ENCODE measurements at places on chromosomes 7 and 10.

- no peak for DNase-seq
These were observed 10.1 kb downstream of the IRF5 start for GRCh38 chr7:128947854-128948253.

GRCh38 chr10:101487399-101487798, 100.7 kb downstream of the POLL start:
- DNase-seq, result no peak

- DNase-seq, result no peak
These were observed 37.3 kb downstream of the NRCAM start for GRCh38 chr7:108418946-108419345.

DNA sequence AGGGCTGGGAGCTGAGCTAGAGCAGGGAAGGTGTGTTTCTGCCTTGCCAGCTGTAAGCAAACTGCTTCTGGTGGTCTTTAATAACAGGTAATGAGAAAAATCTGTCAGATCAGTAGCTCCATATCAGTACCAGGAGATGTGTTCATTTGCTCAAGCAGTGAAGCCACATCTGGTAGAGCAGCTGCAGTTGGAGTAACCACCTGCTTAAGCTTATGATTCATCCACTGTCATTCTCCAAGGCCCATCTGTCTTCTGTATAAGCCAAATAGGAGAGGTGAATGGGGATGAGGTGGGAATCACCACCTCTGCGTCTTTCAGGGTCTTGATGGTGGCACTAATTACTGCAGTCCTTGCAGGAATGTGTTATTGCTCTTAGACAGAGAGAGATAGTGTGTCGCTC, 18.4 kb upstream of the COBL start:
- DNase-seq, result no peak

DNA sequence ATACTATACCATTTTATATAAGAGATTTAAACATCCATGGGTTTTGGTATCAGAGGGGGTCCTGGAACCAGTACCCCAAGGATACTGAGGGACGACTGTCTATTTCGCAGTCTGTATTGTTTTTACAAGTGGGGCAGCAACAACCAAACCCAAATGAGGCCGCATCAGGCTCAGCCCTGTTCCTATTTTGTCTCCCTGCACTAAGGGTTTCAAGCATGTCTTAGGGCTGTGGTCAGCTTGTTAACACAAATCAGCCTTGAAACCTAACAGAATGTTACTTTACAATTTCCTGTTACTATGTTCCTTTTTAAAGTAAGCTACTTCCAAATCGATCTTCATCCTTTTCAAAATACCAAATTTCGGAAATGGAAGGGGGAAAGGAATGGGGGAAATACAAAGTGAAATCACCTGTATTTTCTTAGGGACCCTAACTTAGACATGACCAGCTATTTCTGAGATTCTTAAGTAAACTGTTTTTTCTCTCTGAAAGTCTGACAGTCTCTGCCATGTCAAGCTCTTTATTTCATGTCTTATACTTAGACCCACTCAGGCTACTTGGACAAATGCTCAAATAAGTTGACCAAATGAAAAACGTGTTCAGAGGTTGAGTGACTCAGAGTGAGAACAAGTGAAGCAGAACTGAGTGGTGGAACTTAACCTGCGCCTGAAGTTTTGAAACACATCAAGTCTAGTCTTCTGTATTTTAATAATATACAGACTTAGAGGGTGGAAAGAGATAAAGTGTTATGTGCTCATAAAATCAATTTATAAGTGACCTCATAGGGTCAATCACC, 75.8 kb downstream of the C1GALT1 start:
- no peak for DNase-seq

DNA sequence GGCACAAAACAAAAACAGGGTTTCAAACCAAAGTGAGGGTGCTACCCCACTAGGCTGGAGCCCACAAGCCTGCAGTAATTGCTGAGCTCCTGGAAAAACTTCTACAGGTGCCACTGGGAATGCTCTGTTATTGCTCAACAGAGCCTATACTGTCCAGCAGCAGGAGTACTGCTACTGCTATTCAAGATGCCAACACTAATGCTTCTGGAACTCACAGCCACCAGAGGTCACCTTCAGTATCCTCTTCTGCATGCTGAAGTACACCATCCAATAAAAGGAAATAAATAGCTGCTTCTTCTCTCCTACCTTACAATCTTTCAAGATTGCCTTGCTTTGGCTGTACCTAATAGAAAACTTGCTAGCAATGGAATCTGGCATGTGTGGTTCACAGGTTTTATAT, 222.0 kb downstream of the LRRN3 start:
- DNase-seq, result no peak

DNA sequence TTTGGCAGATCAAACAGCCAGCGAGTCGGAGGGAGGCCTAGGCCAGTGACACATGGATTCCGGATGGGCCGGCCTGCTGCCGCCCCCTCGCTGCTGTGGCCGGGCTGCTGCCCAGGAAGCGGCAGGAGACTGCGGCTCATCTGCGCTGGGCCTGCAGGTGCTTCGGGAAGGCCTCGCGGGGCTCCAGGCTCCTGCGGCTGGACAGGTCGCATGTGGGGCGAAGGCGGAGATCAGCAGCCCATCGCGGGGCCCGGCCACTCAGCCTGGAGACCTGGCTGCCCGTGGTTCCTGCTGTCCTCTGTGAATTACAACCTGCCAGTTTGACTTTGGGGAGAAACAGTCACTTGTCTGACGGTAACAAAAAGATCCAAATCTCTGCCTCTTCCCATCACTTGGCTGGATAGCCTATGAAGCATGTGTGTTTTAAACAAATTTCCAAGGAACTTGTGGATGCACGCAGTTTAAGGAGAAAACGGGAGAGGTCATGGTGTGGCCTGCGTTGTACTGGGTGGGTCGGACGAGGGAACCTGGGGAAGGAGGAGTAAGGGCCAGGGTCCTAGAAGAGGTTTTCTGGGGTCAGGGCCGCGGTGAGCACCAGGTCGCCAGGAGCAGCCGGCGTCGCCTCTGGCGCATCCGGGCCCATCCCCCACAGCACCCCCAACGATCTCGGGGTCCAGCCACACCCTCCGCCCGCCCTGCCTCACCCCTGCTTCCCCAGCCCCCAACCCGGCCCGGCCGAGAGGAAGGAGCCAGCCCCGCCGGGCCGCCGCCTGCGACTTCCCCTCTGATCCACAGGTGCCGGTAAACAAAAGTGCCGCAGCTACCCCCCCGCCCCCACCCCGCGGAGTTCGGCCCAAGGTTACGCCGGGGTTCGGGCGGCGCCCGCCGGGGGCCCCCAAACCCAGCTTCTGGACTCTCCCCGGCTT, 1.6 kb downstream of the SPOCK2 start:
- DNase-seq, result peak; percentile 53

DNA sequence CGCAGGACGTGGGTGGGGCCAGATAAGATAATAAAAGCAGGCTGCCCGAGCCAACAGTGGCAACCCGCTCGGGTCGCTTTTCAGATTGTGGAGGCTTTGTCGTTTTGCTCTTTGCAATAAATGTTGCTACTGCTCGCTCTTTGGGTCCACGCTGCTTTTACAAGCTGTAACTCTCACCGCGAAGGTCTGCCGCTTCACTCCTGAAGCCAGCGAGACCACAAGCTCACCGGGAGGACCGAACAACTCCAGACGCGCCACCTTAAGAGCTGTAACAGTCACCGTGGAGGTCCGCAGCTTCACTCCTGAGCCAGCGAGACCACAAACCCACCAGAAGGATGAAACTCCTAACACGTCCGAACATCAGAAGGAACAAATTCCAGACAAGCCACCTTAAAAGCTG, 286.6 kb upstream of the MAGI2 start:
- DNase-seq, result no peak

GRCh38 chr7:6268023-6268900, 4.2 kb downstream of the CYTH3 start:
- no peak for DNase-seq

- no peak for DNase-seq
These were observed 123.9 kb downstream of the ZMIZ1 start for GRCh38 chr10:79192677-79193003.

DNA sequence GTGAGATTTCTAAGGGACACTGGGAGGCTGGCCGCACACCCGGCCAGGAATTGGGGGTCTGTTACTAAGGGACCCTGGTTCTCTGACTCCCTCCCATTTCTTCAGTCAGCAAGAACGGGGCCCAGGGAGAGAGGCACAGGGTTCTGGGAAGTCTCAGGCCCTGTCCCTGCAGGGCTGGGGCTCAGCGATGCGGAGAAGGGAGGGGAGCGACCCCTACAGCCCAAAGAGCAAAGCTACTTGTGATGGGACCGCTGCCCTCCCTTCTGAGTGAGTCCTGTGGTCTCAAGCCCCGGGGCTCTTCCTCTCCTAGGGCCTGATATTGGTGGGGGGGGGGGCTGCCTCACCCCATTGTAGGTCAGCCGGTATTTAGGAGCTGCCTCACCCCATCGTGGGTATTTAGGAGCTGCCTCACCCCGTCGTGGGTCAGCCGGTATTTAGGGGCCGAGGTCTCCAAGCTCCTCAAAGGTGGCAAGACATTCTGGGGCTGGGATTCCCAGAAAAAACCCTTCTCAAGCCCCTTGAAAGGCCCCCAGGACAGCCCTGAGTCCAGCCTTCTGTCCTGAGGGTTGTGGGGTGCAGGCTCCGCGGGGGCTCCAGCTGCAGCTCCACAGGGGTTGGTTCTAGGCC, 16.9 kb upstream of the NKX6-2 start:
- no peak for DNase-seq

- no peak for DNase-seq
These were observed 19.5 kb upstream of the FAM180A start for GRCh38 chr7:135768064-135768463.

GRCh38 chr7:155178096-155178495, 108.0 kb downstream of the HTR5A start:
- DNase-seq, result peak; percentile 9

DNA sequence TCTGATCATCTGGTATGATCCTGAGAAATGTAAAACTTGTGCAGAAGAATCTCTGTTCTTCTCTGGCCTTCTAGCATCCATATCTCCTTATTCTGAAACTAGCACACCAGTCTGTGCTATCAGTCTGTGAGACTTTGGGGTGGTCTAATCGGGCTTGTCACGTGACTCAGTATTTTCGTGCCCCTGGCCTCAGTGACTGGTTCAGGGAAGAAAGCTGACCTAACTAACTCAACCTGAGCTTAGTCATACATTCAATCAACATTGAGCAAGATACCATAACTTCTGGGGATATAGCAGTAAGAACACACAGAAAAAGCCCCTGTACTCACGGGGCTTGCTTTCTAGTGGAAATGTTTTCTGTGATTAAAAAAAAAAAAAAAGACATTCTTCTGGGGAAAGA, 109.3 kb downstream of the DKK1 start:
- DNase-seq, result no peak

DNA sequence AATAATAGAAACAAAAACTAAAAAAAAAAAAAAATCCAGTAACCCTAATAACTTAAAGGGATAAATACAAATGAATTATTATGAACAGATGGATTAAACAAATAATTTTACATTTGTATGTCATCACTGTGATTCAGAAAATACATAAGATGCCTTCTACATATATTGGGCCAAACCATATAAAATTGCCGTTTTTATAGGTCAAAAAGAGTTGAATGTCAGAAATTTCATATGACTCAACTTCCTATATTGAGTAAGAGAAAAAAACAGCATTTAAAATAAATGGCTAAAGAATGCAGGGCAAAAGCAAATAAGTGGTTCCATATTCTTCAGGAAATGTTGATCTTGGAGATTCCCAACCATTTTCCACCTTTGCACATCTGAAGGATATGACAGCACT, 9.4 kb downstream of the SLC35B4 start:
- DNase-seq, result no peak

DNA sequence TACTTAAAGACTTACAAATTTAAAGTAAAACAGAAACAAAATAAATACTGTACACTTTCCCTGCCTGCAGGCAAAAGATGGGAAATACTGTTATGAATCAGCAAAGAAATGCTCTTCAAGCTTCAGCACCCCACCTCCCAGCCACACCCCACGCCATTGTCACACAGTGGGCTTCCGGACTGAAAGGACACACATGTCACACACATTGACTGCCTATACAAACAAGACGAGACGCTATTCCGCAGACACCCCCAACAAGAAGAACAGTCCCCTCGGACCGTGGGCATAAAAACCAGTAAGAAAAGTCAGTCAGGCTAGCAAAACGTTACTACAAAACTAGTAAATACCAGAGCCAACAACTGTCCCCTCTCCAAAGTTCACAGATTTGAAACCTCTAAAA, 22.2 kb upstream of the PARP12 start:
- DNase-seq, result no peak

GRCh38 chr7:144735505-144736276, 100.2 kb downstream of the TPK1 start:
- no peak for DNase-seq
